ENCODE measurements at places on chromosomes 16 and 17.

- DNase-seq, result no peak
These were observed 39.8 kb downstream of the C17orf67 start for GRCh38 chr17:56793957-56794356.

DNA sequence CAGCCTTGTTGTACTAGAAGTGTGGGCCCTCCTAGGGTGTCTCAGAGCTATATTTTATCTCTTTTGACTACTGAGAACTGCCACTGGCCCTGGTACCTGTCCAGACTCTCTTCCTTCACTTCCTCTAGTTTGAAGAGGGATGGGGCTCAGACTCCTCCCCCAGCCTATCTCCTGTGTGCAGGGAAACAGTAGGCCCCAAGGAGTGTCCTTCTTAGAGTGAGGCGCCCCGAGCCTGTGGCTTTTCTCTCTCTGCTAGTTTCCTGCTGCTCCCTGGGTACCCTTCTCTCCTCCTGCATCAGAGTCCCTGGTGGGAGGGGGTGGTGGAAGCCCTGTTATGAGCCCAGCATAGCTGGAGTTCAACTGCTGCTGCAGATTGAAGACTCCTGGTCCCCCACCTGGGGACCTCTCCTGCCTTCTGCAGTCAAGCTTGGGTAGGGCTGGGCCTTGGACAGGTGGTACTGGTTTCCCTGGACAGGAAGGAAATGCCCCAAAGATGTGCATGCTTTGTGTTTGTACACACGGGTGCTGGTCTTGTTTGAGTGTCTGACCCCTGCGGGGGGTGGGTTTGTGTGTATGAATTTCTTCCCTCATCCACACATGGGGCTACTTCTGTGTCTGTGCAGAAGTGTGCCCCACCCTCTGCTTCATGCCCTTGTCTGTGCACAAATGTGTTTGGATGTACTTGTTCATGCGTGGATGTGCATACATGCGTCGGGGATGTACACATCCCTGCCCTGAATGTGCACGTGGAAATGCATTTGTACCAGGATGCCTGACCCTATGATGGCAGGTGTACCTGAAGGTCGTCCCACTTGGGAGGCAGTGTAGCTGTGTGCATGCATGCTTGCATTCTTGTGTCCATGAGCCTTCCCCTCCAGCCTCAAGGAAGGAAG lies 6.9 kb downstream of the RARA start:
- DNase-seq, result no peak

DNA sequence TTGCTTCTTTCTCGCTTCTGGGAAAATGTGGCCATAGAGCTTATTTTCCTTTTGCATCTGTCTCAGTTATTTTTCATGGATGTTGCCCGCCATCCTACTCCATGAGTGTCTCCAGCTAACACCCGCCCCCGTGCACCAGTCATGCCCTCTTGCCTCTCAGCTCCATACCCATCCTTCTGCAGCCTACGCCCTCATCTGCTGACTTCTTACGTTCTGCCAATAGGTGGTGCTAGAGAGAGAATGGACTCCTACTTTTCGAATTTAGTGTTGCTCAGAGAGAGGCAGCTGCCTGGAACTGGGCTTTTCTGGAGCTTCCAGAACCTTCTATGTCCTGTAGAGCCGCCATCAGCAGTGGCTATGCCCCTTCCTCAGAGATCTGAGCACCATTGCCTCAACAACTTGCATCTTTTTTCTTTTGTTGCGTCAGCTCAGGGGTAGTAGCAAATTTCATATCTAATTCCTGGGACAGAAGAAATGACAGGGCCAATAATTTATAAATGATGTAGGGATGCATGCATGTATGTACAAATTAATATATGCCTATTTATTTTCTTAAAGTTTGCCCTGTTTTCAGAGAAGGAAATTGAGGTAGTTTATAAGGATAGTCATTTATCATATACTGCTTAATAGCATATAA lies 119.7 kb upstream of the MYOCD start:
- DNase-seq, result peak; percentile 80

DNA sequence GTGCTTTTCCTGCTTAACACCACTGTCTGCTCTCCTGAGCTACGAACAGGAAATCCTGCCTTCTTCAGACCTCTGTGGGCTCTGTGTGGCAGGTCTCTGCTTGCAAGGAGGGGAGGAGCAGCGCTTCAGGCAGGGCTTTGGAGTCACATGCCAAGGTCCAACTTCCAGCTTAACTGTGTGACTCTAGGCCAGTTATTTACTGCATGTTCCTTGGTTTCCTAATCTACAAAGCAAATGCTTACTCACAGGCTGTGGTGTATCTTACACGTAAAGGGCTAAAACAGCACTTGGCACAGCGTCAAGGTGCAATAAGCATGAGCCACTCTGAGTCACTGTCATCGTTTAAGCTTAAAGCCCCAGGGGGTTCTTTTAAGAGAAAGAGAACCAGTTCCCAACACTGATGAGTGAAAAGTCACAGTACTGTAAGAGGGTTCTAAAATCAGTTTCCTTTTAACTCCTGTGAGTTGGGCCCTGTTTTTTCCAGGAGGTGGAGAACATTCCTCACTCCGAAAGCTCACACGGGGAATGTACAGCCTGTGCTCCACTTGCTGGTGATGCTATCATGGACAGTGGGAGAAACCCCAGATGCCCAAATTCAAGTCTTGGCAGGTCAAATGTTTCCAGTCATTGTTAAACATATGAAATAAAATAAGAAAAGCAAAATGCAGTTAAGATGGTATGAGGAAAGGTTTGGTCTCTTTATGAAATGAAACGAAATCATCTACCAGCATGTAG lies 54.1 kb upstream of the BCAR1 start:
- DNase-seq, result peak; percentile 88

DNA sequence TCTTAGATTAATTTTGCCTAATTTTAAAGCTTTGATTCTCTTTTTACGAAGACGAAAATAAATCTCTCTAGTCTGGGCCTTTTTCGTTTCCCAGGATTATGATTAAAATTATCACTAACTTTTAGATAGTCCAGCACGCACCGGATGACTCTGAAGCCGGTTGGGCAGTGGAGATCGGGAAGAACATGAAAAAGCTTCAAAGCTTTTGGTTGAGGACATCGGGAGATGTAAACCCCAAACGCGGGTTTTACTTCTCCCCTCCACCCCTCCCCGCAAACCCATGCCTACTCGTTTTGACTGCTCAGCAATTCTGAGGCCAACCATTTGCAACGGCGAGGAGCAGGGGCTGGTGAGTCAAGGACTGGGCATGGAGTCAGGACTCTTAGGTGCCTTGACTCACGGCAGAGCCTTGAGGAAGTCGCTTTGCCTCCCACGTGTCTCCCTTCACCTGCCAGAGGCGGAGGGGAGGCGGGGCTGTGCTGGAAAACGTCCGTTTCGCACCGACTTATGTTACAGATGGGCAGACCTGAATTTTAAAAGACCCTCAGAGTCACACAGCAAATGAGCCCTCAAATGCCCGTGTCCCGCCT lies 989 bp upstream of the DUSP14 start:
- DNase-seq, result peak; percentile 66

DNA sequence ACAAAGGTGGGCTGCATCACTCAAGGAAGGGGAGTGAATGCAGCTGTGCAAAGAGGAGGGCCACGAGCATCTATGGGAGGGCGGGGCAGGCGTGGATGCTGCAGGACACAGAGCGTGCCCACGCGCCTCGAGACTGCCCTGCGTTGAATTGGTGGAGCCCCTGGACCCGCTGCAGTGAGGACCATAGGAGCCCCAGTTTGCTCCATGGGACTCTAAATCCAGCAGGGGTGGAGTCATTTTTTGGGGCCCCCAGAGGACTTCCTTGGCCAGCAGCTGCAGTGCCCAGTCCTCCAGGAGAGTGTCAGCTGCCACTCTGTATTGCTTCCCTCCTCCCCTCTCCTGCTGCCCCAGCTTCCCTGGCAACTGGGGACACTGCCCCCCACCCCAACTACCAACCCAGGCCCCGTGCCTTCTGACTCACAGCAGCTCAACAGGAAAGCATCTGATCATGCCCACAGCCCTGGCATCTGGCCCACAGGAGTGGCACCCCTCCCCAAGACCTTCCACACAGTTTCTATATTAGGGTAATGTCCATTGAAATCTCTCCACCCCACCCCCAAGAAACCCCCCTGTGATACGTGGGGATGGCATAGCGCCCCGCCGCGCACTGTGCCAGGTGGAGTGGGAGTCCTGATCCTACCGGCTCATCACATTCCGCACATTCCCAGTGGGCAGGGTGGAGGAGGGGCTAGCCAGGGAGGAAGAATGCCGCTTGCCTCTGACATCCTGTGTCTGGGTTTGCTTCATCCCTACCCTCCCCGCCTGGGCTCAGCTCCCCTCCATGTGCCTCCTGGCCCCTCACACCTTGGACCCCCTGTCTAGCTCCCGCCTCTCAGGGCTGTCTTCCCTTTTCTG lies 27.8 kb upstream of the ITGA3 start:
- no peak for DNase-seq

DNA sequence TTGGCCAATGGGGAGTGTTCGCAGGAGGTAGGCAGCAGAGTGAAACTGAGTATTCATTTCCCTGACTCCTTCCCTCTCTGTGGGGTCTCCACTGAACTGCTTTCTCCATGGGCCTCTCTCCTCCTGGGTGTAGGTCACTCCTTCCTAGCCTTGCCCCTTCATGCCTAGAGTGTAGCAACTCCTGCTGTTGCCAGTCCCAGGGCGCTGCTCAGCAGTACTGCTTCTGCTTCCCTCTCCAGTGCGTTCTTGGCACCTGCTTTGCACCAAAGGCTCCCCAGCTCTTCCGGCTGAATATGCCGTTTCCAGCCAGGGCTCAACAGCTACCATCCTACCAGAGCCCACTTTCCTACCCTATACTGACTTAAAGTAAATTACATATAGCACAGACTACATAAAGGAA lies 92.2 kb downstream of the MAF start:
- DNase-seq, result no peak

- DNase-seq, result no peak
These were observed at the start of gene ADAMTS18 for GRCh38 chr16:77434530-77435271. ADAMTS18 (minus strand) TSS chr16:77435034; CDS start chr16:77434695, 339 bp downstream.

DNA sequence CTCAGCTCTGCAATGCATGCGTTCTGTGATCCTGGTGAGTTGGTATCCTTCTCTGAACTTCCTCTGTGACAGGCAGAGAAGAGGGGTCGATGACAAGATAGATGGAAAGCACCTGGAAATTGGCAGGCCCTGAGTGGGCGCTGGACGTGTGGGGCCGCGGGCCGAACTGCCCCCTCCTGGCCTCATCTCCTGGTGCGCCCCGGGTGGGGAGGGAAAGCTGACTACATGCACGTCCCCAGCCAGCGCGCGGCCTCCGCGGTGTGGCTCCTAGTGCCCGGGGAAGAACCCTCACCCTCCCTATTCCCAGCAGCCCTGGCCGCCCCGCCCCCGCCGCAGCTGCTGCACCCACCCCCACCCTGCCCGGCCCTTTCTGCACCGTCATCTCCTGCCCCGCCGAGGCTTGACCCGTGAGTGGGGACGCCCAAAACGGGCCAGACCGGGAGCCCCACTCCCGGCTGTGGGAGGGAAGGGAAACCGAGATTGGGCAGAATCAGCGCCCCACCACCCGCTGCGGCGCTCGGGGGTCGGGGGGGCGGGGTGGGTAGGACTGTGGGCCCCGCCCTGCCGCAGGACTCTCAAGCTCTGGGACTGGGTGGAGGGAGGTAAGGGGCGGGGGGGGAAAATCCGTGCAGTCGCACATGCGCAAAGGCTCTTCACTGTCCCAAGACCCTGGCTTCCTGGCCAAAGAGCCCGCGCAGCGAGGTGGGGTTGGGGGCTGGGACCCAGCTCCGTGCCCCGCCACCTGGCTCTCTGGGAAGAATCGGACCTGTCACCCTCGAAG lies at the start of gene NOL3:
TSS of gene NOL3 (plus strand) at position 371 of the 781 bp plus-strand sequence.
- DNase-seq, result peak; percentile 77

GRCh38 chr17:61694095-61694494 lies 103.1 kb upstream of the NACA2 start:
- DNase-seq, result no peak

DNA sequence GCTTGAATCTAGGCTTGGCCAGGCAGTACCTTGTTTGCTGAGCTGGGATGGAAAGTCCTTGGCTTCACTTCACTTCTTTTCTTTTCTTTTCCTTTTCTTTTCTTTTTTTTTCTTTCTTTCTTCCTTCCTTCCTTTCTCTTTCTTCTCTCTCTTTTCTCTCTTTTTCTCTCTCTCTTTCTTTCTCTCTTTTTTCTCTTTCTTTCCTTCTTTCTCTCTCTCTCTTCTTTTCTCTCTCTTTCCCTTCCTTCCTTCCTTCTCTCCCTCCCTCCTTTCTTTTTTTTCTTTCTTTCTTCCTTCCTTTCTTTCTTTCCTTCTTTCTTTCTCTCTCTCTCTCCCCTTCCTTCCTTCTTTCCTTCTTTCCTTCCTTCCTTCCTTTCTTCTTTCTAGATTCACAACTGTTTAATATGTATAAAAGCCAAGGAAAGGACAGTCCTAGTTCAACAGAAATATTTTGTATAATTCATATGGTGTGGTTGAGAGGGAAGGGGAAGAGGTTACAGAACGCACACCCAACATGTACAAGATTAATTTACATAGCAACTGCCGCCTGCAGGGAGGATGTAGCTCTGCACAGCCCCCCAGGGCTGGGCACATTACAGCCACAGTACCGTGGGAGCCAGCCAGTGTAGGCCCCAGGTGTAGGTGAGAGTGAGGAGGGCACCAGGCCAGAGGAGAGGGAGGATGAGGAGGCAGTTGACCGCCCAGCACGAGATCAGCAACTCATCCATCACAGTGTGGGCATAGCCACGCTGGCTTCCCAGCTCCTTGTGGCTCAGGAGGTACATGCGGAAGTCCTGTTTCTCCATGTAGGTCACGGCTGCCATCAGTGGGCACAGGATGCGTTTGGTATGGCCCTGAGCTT lies 9.7 kb upstream of the ITGB3 start:
- DNase-seq, result no peak

DNA sequence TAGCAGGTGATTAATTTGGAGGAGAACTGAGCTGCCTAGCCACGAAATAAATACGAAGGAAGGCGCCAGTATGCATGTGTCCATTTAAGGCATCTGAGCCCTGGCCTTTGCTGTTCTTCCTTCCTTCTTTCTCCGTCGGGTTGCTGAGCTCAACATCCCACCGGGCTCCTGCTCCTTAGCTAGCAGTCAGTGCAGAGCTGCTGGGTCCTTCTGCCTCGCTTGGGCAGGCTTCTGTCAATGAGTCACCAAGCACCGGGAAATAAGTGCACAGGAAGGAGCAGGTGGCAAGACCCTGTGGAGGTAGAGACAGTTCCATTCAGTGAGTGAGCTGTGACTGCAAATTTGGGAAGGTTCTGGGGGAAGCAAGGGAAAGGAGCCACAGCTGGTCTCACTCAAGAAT lies 120.7 kb downstream of the CCDC182 start:
- no peak for DNase-seq

- no peak for DNase-seq
These were observed 495 bp downstream of the TXNDC17 start for GRCh38 chr17:6641247-6641863.

DNA sequence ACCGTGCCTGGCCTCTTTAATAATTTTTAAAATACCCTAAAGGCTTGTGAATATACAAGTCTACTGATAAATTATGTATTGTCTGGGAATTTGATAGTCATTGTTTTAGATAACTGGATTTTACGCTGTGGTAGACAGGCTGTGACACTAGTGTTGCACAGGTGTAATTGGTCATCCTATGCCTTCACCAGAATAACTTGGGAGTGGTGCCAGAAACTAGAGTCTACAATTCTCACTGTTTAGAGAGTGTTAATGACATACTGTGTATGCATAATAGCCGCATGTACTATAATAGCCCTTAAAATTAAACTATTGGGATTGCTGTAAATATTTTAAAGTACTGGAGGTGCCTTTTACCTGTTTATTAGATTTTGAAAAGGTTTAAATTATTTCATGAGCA lies 11.4 kb downstream of the CNEP1R1 start:
- no peak for DNase-seq

- peak; percentile 96 for DNase-seq
These were observed at the start of gene NHERF1 for GRCh38 chr17:74748529-74749278. NHERF1 (plus strand) TSS chr17:74748628; CDS start chr17:74748847, 219 bp downstream.
